ENCODE measurements at places on chromosomes 5 and 9.

- DNase-seq: no peak
Measured at GRCh38 chr5:1784197-1785050, 15.2 kb downstream of the MRPL36 start.

DNA sequence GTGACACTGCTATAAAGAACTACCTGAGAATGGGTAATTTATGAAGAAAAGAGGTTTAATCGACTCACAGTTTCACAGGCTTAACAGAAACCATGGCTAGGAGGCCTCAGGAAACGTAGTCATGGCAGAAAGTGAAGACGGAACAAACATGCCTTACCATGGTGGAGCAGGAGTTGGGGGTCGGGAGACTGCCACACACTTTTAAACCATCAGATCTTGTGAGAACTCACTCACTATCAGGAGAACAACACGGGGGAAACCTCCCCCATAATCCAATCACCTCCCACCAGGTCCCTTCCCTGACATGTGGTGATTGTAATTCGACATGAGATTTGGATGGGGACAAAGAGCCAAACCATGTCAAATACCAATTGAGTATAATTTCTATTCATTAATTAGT is 2392.6 kb upstream of the C9orf72 start:
- DNase-seq: no peak

DNA sequence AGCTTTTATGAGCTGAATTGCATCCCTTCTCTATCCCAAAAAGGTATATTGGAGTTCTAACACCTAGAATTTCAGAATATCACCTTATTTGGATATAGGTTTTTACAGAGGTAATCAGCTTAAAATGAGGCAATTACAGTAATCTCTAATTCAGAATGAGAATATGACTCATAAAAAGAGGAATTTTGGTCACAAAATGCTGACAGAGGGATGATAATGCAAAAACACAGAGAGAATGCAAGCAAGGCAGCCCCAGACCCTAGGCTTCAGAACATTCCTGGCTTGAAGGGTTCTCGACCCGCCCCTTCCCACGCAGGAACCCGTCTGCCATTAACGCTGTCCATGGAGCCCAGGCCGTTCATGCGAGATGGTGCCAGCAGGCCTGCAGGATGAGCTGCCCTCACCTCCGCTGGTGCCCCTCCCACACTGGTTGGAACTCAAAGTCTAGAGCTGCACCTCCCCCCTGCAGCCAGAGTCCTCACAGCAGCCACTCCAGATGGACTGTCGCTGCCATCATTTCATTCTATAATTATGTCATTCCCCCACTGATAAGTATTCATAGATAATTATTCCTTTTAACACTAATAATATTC is 1173.4 kb upstream of the ACO1 start:
- DNase-seq: no peak

DNA sequence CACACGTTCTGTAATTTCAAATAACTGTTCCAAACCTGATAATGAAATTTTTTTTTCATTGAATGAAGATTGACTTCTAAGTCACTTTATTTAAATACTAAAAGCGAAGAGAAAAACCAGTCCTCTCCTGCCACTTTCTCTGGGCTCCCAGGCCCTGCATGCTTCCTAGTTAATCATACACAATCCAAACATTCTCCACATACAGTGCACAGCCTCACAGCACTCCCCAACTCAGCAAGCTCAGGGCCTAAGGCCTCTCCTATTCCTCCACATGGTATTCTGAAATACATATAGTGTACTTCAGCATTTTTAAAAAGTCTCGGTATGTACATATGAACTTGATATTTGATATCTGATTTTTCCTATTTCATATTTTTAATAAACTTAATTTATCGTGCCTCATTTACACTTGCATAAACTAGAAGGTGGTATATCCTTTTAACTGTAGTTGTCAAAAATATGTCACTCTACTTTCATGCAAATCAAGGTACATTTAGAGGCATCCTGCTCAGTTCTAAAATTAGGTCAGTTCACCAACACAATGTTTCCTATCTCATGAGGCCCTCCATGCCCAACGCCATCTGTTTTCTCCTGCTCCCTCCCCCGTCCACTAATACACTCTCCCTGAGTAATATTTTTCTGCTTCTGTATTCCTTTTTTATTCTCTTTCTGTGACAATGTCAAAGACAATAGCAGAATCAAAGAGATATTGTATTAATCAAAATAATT is 206.7 kb downstream of the ARRDC3 start:
- no peak for DNase-seq

- DNase-seq: no peak
Measured at GRCh38 chr9:23707249-23707648, 118.8 kb downstream of the ELAVL2 start.

DNA sequence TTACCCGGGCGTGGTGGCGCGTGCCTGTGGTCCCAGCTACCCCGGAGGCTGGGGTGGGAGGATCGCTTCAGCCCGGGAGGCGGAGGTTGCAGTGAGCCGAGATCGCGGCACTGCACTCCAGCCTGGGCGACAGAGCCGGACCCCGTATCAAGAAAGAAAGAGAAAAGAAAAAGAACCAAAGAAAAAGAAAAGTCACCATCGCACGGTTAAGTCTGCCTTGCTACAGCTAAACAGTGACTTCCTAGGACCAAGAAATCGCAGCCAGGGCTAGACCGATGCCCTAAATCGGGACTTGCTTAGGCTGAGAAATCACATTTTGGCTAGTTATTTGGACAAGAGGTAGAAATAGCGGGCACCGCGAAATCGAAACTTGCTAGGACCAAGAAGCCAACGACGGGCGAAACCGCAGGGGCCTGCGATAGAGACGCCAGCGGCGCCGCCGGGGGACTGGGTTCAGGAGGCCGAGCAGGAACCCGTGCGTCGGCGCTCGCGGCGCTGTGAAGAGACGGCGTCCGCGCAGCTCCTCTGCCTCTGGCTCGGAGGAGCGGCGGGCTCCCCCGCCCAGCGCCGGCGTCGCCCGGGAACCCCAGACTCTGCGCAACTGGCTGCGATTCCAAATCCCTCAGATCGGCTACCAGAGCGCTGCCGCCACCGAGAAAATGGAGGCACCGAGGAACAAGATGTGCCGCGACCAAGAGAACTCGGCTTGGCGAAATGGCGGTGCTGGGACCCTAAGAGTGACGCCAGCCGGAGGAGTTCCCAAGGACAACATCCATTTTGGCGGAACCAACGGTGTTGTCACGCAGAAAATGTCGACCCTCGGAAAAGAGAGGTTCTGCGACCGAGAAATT is 26.1 kb upstream of the ANXA2R start:
- DNase-seq: no peak

- no peak for DNase-seq
Measured at GRCh38 chr9:19122490-19123042, 4.7 kb downstream of the PLIN2 start.

- no peak for DNase-seq
Measured at GRCh38 chr9:101736717-101737116, 1.7 kb downstream of the GRIN3A start.

GRCh38 chr9:4833781-4834560 is 41.2 kb downstream of the RCL1 start:
- no peak for DNase-seq

DNA sequence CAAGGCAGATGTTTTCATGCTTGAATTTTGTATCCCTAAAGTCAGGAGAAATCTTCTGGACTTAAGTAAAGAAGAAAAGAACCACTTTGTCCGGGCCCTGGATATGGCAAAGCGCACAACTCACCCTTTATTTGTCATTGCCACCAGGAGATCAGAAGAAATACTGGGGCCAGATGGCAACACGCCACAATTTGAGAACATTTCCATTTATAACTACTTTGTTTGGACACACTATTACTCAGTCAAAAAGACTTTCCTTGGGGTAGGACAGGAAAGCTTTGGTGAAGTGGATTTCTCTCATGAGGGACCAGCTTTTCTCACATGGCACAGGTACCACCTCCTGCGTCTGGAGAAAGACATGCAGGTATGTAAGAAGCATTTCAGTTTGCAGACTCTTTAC is 2.3 kb downstream of the TYRP1 start:
- no peak for DNase-seq

DNA sequence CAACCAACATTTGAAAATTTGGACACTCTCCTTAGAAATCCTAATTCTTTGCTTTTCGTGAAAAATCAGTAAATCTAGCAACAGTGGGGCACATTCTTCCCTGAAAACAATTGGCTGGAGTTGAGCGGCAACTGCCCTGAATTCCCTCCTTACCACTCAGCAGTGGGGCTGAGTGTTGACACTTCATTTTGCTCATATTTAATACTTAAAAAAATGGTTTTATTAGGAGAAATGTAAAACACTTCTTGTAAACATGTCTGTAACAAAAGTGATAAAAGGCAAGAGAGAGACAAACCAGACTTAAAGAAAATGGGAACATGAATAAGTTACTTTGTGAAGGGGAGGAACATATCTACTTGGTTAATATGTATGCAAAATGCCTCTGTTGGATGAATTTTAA is 193.5 kb downstream of the CNTLN start:
- no peak for DNase-seq

DNA sequence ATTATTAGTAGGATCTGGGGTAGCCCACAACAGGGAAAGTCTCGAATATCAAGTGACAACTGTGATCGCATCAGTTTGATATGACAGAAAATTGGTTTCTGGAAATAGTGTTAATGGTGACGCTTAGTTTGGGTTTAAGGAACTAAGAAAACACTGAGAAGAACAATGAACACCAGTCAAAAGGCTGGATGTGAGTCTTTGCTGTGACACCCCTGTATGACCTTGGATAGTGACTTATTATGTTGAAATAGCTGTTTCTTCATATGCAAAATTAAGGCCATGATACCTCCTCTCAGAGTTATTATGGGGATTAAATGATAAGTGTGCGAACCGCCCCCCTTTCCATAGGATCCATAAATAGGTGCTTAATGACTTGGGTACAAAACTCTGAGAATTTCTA is 926 bp downstream of the DNAJC25 start:
- DNase-seq: no peak

DNA sequence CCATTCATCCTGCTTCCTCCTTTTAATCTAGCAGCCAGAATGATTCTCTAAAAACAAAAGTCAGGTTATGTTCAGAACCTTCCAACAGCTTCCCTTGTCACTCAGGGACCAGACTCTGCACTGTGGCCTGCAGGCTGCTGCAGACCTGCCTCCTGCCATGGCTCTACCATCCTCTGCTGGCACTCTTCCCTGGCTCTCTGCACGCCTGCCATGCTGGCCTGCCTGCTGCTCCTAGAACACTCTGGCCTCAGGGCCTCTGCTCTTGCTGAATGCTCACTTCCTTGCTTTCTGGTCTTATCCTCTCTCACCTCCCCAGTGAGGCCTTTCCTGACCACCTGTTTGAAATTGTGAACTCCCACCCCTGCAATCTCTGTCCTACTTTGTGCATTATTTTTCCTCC is 149.4 kb downstream of the CD180 start:
- no peak for DNase-seq

GRCh38 chr9:107925749-107926297 is 436.3 kb upstream of the KLF4 start:
- DNase-seq: no peak

DNA sequence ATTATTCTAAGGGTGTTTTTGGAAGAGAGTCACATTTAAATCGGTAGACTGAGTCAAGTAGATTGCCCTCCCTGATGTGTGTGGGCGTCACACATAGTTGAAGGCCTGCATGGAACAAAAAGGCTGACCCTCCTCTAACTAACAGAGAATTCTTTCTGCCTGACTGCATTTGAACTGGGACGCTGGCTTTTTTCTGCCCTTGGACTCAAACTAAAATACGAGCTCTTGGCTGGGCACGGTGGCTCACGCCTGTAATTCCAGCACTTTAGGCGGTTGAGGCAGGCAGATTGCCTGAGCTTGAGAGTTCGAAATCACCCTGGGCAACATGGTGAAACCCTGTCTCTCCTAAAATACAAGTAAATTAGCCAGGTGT is 209.4 kb downstream of the MAN2A1 start:
- DNase-seq: no peak

DNA sequence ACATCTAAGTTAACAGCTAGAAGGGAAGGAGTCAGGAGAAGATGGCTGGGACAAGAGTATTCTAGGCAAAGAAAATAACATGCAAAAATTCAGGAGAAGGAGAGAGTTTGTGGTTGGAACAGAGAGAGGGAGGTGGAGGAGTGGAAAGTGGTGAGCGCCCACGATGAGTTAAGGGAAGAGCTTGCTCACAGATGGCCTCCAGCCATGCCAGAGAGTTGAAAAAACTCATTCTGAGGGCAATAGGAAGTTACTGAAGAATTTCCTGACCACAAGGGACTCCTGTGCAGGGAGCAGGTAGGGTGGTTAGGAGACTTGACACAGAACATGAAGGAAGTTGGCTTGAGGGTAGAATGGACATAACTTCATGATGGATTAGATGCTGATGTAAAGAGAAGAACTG is 159.7 kb downstream of the DOCK2 start:
- DNase-seq: no peak

DNA sequence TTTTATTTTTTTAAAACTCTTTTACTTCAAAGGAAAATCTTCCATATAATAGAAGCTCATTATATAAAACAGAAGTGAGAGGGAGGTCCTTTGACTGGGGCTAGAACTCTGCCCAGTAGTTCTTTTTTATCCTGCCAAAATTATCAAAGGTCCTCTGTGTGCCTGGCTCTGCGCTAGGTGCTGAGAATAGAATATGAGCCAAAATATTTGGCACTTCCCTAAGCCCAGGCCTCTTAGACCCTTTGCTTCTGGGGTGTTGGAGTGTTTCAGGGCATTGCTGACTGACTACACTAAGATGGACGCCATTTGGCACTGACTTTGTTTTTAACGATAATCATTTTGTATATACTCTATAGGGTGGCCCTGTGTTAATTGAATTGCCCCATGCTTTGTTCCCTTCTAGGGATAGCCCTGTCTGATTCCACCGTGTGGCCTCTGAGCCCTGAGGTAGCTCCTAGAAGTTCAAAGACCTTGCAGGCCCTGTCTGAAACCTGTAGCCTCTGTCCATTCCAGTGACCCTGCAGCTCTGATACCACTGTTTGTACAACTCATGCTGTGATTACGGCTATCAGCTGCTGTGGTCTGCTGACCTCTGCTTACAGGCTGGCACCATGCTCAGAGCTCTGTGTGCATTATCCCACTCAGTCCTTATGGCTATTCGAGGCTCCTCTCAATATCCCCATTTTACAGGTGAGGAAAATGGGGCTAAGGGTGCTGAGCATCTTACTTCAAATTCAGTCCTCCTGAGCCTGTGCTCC is 84.3 kb upstream of the SHB start:
- DNase-seq: no peak

- no peak for DNase-seq
Measured at GRCh38 chr9:34479431-34479866, 20.8 kb downstream of the DNAI1 start.

DNA sequence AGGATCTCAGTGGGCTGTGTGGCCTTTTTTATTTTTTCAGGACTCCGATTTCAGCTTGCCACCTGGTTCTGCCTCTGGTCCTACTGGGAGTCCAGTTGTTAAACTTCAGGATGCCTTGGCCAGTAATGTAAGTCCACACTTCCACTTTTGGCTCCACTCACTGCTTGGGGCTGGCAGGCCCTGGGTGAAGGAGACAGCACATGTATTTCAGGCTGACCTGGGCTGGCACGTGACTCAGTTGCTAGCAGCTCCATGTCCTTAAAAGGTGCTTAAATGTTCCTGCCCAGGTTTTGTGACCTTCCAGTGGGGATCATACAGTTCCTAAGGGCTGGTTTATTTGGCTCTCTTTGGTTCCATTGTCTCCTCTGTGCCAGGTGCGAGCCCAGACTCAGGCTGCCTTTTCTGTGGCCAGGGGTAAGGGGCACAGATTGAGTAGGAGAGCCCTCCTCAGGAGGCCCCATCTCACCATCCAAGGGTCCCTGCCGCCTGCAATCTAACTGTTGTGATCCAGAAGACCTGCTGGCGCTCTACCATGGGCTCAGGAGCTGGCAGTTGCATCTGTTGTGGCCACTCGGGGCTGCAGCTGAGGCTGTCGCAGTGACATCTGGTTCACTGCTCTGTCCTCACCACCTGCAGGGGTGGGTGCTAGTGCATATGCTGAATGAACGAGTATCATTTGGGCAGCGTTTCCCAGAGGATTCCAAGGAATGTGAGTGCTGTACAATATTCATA is 19.2 kb upstream of the POMT1 start:
- DNase-seq: no peak

Data from NCI-H187 treated with DMSO at 0.1 percent for 48 hours (cell line).